M059J (cell line): ENCODE measurements at places on chromosomes 6 and 20. TPM values are rescaled to one million over a fixed set of nuclear protein-coding genes. Genes with fewer than 3 reads are reported as not detected.

The SHLD1 gene
- total RNA-seq = 4.1 and 13.5 TPM in 2 replicates

The HLA-DOB gene
- total RNA-seq = 5.7 and 6.3 TPM in 2 replicates

The SYCP2 gene
- 0.79 and 1.2 TPM in 2 replicates for total RNA-seq

The CPNE5 gene
- 0.02 TPM in 1 of 2 replicates, not detected in the other for total RNA-seq

The FAM217A gene
- not detected in 2 replicates for total RNA-seq

The CD24 gene
- 284 and 285 TPM in 2 replicates for total RNA-seq

The DDX43 gene
- not detected in 2 replicates for total RNA-seq

The MAPK14 gene
- 59.6 and 86.7 TPM in 2 replicates for total RNA-seq

The CLPSL2 gene
- not detected in 2 replicates for total RNA-seq

The AFDN gene
- total RNA-seq = 17.1 and 32.3 TPM in 2 replicates

The FAM83C gene
- total RNA-seq = 0.02 TPM in 1 of 2 replicates, not detected in the other
